CD4-positive, alpha-beta T cell treated with Interleukin-1 beta for 1 hour (primary cell): ENCODE measurements at places on chromosomes 16 and 17.

DNA sequence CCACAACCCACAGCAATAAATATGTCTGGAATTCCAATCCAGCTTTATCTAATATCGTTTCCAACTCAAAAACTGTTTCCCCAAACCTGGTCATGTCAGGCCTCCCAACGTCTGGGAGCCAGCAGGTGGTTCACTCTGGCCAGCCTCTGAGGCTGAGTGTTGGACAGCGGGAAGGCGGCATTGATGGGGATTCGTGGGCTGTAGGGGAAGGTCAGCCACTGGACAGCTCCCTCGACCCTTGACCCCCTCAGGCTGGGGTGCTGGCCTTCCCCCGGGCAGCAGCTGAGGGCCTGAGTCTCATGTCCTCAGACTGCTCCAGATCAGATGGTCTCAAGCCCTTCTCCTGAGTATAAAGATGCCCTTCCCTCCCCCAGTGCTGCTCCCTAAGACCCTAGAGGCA is 50.2 kb downstream of the SDK2 start:
- no peak for DNase-seq

DNA sequence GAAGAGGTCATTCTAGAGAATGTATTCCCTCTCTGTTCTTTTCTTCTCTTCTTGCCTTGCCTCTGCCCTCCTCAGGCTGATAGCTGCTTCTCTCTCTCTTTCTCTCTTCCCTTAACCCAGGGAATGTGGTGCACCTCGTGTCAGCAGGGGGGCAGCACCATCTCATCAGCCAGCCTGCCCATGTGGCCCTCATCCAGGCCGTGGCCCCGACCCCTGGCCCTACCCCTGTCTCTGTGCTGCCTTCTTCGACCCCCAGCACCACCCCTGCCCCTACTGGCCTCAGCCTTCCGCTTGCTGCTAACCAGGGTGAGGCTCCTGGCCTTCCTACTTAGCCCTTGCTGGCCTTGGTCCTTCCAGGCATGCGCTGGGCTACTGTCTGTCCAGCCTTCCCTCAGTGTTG is 23.5 kb downstream of the SRCAP start:
- no peak for DNase-seq

- no peak for DNase-seq
Measured at GRCh38 chr17:49280061-49280460, 49.5 kb upstream of the PHOSPHO1 start.

DNA sequence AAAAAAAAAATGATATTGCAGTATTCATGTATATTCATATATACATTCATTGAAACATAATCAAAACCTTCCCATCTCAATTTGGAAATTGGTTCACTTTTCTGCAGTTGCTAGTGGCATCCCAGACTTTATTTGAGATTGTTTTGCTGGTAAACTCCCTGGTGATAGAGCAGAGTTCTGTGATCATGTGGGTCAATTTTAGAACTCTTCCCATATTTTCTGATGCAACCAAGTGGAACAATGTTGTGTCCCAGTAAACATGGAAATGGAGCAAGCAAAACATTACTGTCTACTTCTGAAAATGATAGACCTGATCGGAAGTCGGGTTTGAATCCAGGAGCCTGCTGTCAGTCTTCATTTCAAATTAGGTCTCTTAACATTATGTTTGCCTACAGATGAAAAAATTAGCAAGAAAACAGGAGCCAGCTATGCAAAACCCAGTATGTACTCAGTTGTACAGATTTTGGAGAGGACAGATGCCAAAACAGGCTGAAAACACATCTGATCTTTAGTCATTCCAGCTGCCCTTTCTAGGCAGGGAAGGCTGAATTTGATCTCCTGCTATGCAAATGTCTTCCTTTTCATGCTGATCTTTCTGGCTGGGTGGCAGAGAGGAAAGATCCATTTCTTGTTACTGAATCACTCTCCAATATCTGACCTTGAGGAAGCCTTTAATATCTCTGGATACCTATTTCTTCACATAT is 786.6 kb upstream of the SOX9 start:
- no peak for DNase-seq

DNA sequence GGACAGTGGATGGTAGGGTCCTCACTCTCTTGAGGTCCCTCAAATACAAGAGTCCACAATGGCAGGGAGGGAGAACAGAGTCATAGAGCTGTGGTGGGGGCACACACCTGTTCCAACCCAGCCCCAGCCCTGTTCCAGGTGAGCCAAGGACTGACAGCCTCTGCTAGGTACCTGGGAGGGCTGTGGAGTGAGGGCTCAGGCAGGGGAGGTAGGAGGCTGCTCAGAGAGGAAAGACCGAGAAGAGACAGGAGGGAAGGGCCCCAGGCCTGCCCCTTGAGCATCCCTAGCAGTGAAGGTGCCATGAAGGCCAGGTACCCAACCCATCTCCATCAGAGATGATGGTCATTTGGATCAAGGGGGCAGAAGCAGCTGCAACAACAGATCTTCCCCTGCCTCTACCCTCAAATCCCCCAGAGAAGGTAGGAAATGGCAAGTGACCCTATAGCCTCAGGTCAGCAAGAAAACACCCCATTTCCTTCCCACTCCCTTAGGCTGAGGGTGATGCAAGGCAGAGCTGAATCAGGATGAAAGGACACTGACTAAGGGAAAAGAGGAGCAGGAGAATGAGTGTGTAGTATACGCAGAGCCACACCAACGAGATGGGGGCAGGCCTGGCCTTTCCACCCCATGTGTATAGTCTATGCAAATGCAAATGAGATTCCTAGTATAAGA is 28.6 kb downstream of the CD300LG start:
- no peak for DNase-seq
